GM19239 (cell line): ENCODE measurements at places on chromosomes 1 and 21.

- DNase-seq = no peak
Observed at GRCh38 chr1:236018885-236019453, 45.9 kb downstream of the NID1 start.

- DNase-seq = no peak
Observed at GRCh38 chr1:96416111-96416595, 305.4 kb upstream of the PTBP2 start.

- DNase-seq = no peak
Observed at GRCh38 chr1:80818211-80818610, 982.5 kb upstream of the ADGRL2 start.

DNA sequence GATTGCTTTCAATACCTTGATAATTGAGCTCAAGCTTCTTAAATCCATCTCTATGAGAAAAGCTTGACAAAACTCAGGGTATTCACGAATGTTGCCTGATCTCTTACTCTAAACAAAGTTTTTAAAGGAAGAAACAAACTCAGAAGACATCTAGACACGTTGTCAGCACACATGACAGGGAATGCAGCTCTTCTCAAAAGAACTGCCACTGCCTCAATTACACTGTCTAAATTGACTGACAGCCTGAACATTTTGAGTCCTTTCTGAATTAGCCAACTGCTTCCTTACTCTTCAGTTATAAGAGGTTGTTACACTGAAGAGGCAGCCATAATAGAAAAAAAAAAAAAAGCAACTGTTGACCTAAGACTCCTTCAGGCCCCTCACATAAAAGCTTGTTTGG lies 1646.7 kb upstream of the B3GALT2 start:
- DNase-seq = no peak

DNA sequence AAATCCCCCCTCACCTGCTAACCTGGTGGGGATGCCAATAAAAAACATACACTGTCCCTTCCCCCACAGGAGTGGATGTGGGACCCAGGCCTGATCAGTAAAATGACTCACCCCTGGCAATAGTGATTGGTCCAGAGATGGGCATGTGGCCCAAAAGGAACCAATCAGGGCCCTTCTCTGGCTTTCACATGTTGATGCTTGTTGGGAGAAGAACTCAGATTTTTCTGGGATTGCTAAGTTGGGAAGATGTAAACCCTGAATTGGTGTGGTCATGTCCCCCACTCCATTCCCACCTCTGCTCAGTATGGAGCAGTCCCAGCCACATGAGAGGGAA lies 43.6 kb upstream of the ACTL8 start:
- DNase-seq = no peak

DNA sequence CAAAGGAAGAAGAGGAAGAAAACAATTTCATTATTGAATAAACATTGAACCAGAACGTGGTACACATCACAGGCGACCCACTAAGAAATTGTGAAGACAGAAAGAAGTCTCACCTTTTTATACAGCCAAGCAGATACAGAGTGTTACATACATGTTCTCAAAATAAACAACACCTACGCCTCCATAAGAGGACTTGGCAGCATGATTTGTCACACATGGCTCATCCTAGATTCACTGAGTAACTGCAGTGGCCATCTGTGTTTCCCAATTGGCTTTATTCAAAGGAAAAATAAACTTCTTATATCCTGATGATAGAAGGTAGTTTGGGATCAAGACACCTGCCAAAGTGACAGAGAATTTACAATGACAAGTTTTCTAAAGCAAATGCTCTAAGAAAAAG lies 7.6 kb upstream of the KRTAP19-8 start:
- no peak for DNase-seq

DNA sequence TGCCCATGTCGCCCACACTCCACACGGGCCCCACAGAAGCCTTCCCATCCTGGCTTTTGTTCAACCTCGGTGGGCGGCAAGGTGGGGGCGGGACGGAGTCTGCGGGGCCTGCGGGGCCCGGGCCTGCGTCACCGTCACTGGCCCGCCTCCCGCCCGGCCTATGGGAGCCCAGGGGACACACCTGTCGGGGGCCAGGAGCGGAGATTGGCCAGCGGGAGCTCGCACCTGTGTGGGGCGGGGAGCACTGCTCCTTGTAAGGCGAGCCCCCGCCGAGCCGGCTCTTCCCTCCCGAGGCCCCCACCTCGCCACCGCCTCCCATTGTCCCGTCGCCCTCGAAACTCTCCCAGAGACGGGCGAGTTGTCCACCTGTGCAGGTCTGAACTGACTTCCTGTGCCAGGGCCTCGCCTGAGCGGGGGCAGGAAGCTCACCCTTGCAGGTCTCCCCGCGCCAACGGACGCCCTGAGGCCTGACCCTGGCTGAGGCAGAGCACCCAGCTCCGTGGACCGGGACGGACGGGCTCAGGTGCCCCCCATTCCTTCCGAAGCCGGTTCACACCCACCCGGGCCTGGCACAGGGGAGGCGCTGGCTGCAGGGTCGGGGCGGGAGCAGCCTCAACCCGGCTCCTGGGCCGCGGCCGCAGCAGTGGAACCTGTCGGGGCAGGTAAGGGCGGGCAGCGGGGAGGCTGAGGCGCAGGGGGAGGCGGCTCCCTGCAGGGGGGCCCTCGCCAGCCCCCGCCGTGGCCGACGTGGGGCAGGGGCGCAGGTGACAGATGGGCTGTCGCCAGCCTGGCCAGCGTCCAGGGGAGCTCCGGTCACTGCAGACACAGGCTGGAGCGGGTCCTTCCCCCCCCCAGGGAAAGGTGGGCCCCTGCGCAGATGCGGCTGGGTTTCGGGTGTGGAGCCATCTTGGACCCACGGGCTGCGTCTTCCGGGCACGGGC lies 10.8 kb upstream of the TTLL10 start:
- DNase-seq = no peak

DNA sequence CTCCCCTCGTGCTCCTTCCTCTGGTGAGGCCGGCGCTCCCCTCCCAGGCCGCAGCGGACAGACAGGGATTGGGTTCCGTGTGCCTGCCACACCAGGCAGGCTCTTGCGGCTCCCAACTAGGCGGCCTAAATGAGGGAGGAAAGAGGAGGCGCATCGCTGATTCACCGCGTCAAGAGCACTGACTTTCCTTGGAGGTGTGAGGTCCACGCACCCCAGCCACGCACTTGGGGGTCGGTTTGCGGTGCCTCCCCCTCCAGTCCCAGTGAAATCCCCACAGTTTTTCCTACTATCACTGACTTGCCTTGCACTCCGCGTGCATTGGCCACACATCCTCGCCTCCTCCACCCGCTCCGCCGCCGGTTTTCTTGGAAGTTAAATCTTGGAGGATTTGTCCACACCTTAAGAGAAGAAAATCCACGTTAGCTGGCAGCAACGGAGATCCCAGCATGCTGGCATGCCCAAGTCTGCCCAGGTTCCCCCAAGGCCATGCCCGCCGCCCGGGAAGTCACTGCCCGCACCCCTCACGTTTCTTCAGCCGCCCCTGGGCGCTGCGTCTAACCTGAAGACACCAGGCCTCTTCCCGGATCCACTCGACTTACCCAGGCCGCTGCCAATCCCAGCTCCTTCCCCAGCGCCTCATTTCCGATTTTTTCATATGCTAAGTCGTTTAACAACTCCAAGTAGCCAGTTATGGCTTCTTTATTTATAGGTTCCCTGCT lies 1.1 kb upstream of the FOXD3 start:
- DNase-seq = no peak

DNA sequence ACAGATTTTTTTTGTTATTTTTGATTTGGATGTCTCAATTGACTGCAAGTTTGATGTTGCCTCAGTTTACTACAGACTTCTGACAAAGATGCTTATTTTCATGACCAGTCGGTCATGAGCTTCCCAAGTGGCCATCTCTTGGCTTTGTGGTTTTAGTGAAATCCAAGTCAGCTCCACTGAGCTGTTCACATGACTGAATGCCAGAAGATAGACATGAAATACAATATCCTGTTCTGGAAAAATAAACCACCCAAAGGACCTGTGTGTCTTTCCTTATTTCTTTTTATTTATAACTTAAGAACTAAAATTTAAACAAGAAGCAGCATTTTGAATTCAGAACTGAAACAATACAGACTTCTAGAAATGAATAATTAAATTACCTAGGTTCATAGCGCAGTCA lies 89.3 kb downstream of the HMCN1 start:
- no peak for DNase-seq

- DNase-seq = no peak
Observed at GRCh38 chr1:87513255-87513654, 184.6 kb downstream of the LMO4 start.

DNA sequence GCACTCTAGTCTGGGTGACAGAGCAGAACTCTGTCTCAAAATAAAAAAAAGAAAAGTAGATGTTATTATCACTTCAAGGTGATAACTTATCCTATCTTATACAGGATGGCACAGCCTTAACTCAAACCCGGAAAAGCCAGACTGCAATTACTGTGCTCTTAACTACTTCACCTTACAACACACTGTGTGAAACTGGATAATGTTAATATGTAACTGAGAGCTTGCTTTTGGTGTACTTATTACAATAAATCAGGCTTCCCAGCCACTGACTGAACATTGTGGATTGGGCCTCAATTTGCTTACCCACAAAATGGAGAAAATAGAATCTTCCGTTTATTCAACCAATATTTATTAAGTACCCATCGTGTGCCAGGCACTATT lies 1.4 kb downstream of the ORC1 start:
- peak; percentile 9 for DNase-seq

- DNase-seq = no peak
Observed at GRCh38 chr1:184836141-184836540, 81.5 kb upstream of the EDEM3 start.

DNA sequence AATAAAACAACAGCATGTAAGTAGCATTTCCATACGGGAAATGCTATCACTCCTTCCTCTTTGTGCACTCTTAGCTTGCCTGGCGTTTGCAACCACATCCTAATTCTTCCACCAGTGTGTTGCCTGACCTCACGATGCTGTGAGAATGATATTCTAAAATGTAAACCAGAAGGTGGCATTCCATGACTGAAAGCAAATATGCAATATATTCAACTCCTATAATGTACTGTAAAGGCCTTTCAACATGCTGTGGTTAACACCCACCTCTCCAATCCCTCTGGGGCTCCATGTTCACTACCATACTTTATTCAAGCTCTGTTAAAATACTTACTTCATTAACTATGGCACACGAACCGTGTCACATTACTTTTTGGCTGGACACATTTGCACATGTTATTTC lies 420.6 kb upstream of the DEPDC1 start:
- no peak for DNase-seq

GRCh38 chr1:244319283-244320132 lies 132.2 kb downstream of the ADSS2 start:
- peak; percentile 54 for DNase-seq

GRCh38 chr1:54365847-54366246 lies 40.3 kb downstream of the SSBP3 start:
- DNase-seq = no peak

DNA sequence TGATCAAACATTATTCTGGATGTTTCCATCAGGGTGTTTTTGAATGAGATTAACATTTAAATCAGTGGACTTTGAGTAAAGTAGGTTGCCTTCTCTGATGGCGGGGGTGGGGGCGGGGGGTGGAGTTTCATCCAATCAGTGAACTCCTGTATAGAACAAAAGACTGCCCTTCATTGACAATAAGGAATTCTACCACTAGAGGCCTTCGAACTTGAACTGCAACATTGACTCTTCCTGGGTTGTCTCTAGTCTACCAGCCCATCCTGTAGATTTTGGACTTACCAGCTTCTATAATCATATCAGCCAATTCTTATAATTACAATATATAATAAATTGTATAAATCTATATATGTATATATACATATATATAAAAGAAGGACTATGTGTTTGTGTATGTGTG lies 520.4 kb upstream of the CXADR start:
- DNase-seq = no peak

- no peak for DNase-seq
Observed at GRCh38 chr21:44973598-44973997, 33.8 kb downstream of the SLX9 start.

DNA sequence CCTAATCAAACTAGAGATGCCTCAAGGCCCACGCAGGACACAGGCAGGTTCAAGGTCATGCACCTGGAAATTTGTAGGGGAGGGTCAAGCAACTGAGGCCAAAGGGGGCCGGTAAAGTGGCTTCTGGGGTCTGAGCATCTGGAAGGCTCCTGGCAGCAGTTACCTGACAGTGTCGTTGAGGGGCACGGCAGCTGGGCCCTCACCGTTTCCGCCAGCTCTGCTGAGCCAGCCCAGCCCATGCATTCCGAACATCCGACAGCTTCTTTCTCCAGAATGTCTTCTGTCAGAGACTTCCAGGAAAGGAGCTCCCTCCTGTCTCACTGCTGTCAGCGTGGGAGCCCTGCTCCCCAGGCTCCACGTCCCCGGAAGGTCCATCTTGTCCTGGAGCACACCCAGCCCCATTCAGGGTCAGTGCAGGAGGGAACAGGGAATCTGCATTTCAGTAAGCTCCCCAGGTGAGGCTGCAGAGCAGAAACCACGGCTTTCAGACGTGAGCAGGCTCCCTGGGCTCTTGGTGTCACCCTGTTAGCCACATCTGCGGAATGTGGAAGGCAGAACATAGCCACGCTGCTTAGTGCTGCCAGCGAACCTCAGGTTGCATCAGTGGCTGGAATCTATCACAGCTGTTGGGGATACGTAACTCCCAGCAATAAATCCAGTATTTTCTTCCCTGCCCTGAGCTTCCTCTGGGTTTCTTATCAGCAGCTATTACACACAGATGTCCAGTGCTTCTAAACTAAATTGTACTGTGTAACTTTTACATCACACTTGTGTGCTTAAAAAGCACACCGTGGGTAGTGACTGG lies 36.3 kb upstream of the FAM3B start:
- no peak for DNase-seq
